ENCODE measurements at places on chromosomes 6 and 20.

GRCh38 chr6:108093781-108094300 lies 19.3 kb upstream of the OSTM1 start:
- no peak for DNase-seq

- no peak for DNase-seq
Measured at GRCh38 chr6:56914798-56915658, 39.9 kb upstream of the BEND6 start.

DNA sequence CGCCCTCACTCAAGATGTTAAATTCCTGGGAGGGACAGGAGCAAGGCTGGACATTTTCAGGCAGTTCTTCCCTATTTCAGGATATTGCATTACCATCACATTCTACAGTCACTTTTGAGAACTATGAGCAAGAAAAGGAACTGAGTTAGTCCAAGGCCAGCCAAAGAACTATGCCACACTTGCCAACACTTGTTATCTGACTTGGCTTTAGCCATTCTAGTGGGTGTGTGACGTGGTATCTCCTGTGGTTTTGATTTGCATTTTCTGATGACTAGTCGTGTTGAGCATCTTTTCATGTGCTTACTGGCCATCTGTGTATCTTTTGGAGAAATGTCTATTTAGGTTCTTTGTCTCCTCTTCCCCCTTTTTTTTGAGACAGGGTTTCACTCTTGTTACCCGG lies 12.0 kb downstream of the XRN2 start:
- peak; percentile 13 for DNase-seq

GRCh38 chr6:69286331-69286730 lies 510.5 kb downstream of the LMBRD1 start:
- no peak for DNase-seq

GRCh38 chr6:5151955-5152401 lies 66.8 kb downstream of the PPP1R3G start:
- no peak for DNase-seq

DNA sequence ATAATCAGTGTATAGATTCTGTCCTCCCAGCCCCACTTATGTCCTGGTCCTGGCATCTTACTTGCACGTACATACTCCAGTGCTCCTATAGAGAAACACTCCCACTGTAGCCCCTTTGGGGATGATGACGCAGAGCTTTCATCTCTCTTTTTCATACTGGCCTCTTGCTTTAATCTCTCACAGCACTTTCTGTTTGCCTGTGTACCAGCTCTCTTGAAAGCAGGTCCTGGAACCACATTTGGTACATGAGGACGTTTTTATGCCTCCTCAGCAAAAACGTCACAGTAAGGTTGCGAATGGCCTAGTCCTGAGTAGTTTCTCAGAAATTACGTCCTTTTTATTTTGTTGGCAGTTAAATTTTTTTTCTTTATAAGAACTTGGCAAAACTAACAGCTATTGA lies 10.8 kb downstream of the L3MBTL3 start:
- peak; percentile 49 for DNase-seq

GRCh38 chr6:92710048-92710447 lies 709.3 kb downstream of the EPHA7 start:
- DNase-seq, result no peak

GRCh38 chr20:54078296-54078984 lies 8.0 kb upstream of the BCAS1 start:
- DNase-seq, result peak; percentile 33

- DNase-seq, result no peak
Measured at GRCh38 chr6:120899932-120900331, 434.3 kb downstream of the TBC1D32 start.

DNA sequence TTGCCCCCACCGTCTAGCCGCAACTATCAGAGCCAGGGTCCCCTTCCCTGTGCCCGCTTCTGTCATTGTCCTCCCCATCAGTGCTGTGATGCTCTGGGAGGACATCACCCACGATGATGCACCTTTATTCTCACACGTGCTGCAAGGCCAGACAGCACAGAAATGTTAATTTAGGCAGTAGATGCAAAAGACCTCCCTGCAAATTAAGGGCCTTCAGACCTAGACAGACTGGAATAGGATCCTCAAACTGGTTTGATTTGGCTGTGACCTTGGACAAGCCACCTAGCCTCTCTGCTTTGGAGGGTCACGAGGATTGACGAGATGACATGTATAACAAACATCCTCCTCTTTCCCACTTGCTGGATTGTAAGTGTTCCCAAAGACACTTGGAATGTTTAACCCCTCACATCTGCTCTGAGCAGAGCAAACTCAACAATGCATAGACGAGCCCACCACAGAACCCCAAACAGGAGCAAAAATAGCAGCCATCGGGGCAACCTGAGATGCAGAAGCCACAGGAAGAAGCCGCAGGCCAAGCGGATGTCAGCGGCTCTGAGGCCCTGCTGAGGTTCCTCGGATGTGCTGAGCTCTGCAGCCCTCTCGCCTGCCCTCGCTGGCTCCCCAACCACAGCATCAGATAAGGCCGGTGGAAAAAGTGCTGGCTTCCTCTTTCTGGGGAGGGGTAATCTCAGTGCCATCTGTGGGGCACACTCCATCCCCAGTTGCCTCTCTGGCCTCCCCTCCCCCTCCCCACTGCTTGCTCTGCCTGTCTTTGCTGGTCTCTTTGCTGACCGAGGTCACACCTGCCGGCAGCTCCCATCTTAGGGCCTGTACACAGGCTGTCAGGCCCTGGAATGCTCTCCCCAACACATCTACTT lies 35.3 kb downstream of the TOX2 start:
- peak; percentile 74 for DNase-seq

DNA sequence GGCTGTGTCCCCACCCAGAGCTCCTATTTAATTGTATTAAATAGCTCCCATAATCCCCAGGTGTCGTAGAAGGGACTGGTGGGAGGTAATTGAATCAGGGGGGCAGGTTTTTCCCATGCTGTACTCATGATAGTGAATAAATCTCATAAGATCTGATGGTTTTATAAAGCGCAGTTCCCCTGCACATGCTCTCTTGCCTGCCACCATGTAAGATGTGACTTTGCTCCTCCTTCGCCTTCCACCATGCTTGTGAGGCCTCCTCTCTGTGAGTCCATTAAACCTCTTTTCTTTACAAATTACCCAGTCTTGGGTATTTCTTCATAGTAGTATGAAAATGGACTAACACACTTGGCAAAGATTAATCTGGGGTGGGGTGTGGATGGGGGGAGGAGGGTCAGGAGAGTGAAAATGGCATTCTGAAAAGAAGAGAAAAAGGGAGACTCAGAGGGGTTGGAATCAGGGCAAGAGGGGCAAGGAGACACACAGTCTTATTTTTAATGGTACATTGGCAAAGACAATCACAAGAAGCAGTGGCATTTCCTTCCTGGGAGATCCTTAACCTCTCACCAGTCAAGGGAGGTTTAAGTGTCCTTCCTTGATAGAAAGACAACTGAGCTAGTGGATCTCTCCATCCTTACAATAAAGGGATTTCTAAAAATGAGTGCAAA lies 37.5 kb upstream of the NOX3 start:
- DNase-seq, result no peak

DNA sequence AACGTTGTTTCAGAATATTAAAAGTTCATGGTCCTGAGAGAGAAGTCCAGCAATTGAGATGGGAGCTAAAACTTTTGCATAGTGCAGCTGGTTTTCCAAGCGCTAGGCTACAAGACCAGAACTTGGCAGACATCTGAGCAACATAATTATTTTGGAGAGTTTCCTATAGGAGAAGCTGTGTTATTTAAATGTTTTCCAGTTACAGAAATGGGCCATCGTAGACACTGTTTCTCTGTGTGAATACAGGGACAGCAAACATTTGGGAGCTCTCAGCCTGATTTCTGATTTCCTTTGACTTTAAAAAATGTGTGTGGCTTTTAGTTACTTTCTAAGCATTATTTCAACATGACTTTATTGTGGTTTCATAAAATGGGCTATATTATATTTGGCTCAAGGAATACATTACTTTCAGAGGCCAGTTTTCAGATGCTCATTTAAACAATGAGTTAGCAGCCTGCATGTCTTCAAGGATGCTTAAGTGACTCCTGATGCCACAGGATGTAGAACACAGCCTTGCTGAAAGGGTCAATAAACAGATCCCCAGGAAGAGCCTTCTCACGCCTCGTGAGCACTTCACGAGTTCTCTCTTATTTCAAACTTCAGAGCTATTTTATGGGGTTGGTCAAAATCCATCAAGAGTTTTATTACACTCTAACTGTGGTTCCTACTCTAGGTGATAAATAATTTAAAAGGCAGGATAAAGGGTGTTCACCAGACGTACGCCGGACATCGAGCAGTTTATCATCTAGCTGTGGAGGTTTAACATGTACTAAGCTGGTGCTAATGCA lies 193.8 kb downstream of the SMOC2 start:
- DNase-seq, result no peak

GRCh38 chr6:20657274-20657800 lies 123.1 kb downstream of the CDKAL1 start:
- no peak for DNase-seq
